Left cardiac atrium (tissue), 4 donors: ENCODE measurements at places on chromosomes 3 and 15.

DNA sequence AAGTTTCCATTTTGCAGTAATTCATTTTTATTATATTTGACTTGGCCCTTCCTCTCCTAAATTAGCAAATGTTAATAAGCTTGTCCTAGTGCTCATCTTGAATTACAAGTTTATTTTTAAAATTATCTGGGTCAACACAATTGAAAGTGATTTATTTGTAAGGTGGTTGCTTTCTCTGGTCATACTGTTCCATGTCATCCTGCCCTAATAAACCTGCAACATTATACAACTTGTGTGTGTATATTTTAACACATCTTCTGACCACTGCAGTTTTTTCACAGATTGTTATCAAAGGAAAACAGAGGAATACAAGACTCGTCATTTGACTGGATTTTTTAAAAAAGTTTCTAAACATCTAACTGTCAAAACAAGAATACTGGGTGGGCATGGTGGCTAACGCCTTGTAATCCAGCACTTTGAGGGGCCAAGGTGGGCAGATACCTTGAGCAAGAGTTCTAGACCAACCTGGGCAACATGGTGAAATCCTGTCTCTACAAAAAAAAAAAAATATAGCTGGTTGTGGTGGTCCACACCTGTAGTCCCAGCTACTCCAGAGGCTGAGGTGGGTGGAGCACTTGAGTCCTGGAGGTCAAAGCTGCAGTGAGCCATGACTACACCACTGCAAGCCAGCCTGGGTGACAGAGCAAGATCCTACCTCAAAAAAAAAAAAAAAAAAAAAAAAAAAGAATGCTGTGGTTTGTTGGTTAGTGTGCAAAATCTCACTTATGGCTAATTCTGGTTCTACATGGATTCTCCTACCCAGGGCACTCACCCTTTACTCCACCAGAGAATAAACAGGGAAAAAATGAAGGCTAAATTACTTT, 5.0 kb upstream of the LRRFIP2 start:
- DNase-seq = no peak

- DNase-seq = no peak
Observed at GRCh38 chr3:189937302-189938127, 183.2 kb downstream of the P3H2 start.

DNA sequence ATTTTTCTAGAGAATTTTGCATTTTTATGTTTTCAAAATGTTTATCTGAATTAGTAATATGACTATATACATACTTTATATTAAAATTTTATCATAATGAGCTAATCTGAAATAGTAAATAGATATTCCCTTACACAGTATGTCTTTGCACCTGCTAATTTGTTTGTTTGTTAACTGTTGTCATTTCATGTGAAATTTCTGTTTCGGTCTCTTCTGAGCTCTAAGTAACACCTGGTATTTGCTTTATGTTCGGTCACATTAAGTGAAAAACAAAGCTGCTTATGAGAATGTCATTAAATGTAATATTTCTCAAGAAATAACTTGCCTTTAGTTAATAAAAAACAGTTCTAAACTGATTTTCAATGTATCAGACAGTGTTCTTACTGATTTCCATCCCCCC, 61.1 kb downstream of the FNDC3B start:
- no peak for DNase-seq

GRCh38 chr3:140375002-140375401, 302.9 kb upstream of the TRIM42 start:
- no peak for DNase-seq

DNA sequence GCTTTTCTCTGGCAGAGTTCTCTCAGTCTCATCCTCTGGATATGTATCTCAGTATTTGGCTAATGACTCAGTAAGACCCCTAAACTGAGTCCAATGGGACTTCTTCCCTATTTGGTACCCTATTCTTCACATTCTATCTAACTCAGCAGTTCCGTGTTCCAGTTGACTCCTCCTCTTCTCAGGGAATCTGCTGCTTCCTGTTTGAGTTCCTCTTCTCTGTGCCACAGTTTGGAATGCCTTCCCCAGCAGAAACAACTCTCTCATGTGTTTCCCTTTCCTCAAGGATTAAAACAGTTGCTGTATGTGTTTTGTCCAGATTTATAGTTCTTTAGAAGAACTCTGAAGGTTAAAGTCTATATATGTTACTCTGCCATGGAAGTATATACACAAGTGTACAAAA, 344.0 kb upstream of the RARB start:
- DNase-seq = no peak

GRCh38 chr3:74463515-74463914, 150.9 kb downstream of the CNTN3 start:
- DNase-seq = no peak

GRCh38 chr3:159766563-159767185, 222.0 kb upstream of the IL12A start:
- no peak for DNase-seq

DNA sequence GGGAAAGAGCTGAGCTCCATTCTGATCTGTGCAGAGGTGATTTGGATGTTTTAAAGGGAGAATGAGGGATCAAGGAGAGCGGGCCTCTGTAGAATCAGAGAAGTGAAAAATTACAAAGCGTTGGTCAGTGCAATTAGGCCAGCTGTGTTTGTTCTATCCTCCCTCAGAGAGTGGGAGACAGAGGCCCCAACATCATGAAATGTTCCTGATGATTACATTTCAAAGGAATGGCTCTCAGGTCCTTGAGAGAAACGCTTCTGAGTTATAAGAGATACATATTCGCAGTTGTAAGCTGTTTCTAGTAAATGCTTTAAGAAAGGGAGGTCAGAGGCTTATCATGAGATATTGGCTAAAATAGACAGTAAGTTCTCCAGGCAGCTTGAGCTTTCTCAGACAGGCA, 15.7 kb upstream of the CAND2 start:
- DNase-seq = no peak
